ENCODE measurements at places on chromosomes 4 and X.

- DNase-seq = no peak
Measured at GRCh38 chr4:71380788-71381187, 42.0 kb downstream of the SLC4A4 start.

DNA sequence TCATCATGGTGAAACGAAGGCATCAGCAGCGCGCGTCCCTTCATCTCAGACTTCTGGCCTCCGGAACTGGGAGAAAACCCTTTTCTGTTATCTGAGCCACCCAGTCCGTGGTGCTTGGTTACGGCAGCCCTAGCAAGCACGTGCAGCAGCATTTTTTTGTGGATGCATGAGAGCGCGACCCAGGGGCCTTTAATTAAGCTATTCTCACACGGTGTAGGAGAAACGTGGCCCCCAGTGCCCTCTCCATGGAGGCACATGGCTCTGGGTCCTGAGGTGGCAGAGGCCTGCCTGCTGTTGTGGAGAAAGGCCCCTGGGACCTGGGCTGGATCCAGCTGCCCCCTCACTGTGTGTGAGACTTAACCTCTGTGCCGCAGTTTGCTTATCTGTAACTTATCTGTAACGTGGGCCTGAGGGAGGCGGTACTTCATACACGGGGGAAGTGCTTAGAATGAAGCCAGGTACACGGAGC is 9.5 kb downstream of the CLCN4 start:
- no peak for DNase-seq

GRCh38 chr4:24164054-24164693 is 274.3 kb upstream of the PPARGC1A start:
- DNase-seq = no peak

DNA sequence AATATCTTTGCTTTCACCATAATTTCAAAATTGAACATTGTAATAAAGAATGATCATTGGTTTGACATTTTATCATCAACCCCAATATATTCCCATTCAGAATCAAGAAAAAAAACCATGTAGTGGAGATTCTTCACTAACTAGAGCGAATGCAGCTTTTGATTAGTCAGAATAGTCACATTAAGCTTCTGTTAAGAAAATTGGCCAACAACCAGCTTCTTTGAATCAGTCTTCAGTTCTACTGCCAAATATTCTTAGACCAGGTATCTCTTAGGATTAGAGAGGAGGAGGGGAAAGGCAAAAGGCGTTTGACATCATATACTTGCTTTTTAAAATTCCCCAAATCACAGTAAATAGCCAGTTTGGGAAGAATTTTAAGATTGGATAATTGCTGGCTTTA is 22.2 kb upstream of the TBC1D8B start:
- DNase-seq = no peak

GRCh38 chrX:40097504-40098263 is at the start of gene BCOR:
Gene BCOR, minus strand, starts transcription at chrX:40097958. Its CDS starts 20,029 bp downstream, at chrX:40077929.
- DNase-seq = peak; percentile 76

- no peak for DNase-seq
Measured at GRCh38 chrX:52422884-52423283, 54.1 kb downstream of the XAGE2 start.

DNA sequence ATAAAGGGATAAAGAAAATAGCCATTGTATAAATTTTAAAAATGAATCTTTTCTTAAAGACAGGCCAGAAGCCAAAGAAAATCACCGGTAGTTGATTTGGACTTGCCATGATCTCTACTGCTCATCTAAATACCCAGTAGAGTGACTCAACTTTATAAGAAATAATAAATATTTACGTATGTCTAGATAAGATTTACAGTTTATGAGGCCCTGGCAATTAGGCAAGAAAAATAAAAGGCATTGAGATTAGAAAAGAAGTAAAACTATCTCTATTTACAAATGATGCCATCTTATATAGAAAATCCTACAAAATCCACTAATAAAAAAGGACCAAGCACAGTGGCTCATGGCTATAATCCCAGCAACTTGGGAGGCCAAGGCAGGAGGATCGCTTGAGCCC is 765.5 kb upstream of the HTR2C start:
- DNase-seq = no peak

- no peak for DNase-seq
Measured at GRCh38 chr4:38891051-38891983, 23.7 kb downstream of the FAM114A1 start.

GRCh38 chrX:110966839-110967238 is 129.2 kb upstream of the PAK3 start:
- no peak for DNase-seq

GRCh38 chr4:159922119-159922518 is 819.2 kb downstream of the RAPGEF2 start:
- no peak for DNase-seq

GRCh38 chrX:7614616-7615015 is 228.4 kb upstream of the VCX start:
- no peak for DNase-seq

- no peak for DNase-seq
Measured at GRCh38 chr4:25977397-25978170, 63.6 kb downstream of the SMIM20 start.

GRCh38 chr4:153781280-153781679 is 7.6 kb downstream of the SFRP2 start:
- no peak for DNase-seq

DNA sequence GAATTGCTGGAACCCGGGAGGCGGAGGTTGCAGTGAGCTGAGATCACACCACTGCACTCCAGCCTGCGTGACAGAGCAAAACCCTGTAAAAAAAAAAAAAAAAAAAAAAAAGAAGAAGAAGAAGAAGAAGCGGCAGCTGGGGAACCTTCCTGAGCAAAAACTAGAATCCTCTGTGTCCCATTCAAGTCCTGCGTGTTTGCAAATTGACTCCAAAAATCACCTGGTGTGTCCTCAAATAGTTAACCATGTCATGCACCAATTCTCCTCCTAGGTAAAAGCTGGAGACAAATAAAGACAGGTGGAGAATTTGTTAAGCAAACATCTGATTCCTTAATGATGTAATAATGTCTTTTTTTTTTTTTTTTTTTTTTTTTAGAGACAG is 31.9 kb upstream of the ASMTL start:
- DNase-seq = no peak

DNA sequence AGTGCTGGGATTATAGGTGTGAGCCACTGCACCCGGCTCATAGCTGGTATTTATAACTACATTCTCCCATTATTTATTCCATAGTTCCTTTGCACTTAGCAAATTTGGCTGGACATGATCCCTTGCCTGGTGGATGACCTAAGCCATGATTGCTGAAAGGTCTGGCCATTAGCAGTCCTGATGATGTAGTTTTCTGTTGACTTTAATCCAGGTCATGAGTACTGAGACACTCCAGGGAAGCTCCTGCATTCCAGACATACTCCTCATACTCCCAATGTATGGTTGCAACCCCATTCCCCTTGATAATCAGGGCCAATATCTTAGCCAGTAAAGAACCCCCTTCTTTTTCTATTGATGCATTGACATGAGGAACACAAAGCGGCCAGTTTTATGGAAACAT is 24.4 kb upstream of the MGST2 start:
- DNase-seq = no peak

DNA sequence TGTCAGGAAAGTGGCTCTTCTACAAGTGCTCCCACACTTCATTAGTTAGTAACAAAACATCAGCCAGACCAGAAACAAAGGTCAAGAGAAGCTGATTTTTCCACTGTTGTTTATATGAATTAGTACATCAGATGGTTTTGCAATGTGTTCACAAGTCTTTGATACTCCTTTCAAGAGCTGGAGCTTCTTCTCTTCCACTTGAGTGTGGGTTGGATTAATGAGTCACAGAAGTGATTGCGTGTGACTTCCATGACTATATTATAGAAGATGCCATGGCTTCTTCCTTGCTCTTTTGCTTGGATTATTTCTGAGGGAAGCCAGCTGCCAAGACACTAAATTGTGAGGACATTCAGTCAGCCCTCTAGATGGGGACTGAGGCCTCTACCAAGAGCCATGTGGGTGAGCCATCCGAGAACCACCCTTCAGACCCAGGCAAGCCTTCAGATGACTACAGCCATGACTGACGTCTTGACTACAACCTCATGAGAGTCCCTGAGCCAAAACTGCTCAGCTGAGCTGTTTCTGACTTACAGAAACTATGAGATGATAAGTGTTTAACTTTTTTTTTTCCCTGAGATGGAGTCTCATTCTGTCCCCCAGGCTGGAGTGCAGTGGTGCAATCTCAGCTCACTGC is 18.1 kb downstream of the SOWAHB start:
- no peak for DNase-seq

DNA sequence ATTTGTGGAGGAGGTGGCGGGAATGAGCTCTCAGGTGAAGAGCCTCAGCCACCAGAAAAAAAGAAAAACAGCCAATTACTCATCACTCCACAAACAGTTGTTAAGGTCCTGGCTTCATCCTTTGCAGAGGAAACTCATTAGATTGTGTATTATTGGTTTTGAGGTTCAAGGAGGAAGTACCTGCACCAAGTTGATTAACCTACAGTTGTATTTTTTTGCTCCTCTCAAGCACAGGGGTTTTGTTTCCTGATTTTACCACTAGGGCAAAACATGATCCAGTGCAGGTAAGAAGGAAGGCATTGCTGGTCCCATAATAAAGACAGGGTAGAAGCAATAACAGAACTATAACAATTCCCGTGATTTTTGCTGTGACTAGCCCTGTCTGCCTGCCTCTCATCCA is 84.0 kb upstream of the QRFPR start:
- no peak for DNase-seq

DNA sequence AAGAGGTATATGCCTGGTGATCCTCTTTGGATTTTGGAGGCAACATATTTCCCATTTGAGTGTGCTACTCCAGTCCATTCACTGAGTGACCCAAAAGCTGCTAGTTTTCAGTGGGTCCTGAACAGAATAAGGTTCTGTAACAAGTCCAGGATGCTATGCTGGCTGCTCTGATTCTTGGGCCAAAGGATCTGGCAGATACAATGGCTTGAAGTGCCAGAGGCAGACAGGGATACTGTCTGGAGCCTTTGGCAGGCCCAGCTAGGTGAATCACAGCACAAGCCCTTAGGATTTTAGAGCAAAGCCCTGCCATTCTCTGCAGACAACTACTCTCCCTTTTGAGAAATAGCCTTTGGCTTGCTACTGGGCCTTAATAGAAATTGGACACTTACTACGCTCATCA is 40.6 kb downstream of the DCHS2 start:
- no peak for DNase-seq

GRCh38 chrX:130482871-130483270 is 81.1 kb downstream of the RBMX2 start:
- DNase-seq = no peak

DNA sequence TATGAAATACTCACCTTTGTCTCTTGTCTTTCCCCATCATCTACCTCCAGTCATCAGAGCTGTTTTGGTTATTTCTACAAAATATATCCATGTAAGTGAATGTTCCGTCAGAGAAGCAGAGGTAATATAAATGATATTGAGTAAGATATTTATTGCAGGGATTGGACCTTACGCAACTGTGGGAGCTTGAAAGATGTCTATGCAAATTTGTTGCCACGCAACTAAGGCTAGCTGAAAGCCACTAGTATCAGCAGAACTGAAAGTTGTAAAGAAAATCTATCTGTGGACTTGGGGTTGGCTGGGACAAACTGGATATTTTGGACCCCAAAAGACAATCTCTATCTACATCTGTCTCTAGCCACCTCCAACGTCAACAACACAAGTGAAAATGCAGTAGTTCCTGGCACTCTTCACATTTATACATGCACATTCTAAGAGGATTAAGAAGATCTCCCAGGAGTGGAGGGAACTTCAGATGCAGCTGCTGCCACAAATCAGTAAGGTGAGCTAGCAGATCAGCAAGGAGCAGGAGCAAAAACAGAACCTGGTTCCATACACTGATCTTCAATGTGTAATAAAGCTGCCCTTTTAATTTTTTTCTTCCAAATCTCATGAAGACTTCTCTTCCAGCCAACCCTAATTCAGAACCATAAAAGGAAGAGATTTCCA is 8.5 kb upstream of the CCSER1 start:
- no peak for DNase-seq
